Thymus (tissue), 14 donors: ENCODE measurements at places on chromosomes 4 and X. TPM values are rescaled to one million over a fixed set of nuclear protein-coding genes. Genes with fewer than 3 reads are reported as not detected.

- H3K27me3 ChIP-seq = no peaks in the 10 kb centered on the region
- H3K4me3 ChIP-seq = no peak overlapping the region
- H3K36me3 ChIP-seq = no peaks in the 10 kb centered on the region
- no peaks in the 10 kb centered on the region for H3K4me1 ChIP-seq
- no peak for DNase-seq
These were observed 487.9 kb downstream of the C4orf33 start for GRCh38 chr4:129583868-129584267.

GRCh38 chr4:124874172-124874450, 161.6 kb upstream of the ANKRD50 start:
- no peak for DNase-seq
- H3K4me3 ChIP-seq = no peak overlapping the region
- H3K27me3 ChIP-seq = no peaks in the 10 kb centered on the region
- no peaks in the 10 kb centered on the region for H3K36me3 ChIP-seq
- no peak overlapping the region for H3K27ac ChIP-seq

- H3K4me1 ChIP-seq = no peaks in the 10 kb centered on the region
- H3K36me3 ChIP-seq = no peaks in the 10 kb centered on the region
- no peaks in the 10 kb centered on the region for H3K27me3 ChIP-seq
- H3K27ac ChIP-seq = no peak overlapping the region
These were observed 2651.6 kb downstream of the ARAP2 start for GRCh38 chr4:33592701-33593100.

- no peaks in the 10 kb centered on the region for H3K27me3 ChIP-seq
- H3K4me1 ChIP-seq = no peaks in the 10 kb centered on the region
- no peaks in the 10 kb centered on the region for H3K36me3 ChIP-seq
These were observed 54.9 kb downstream of the PHOX2B start for GRCh38 chr4:41693629-41694028.

Gene MOB1B
- 14.4 TPM for total RNA-seq
